ENCODE measurements at places on chromosomes 12 and 14.

- DNase-seq, result peak; percentile 24
Measured at GRCh38 chr12:1836854-1837421, 16.6 kb downstream of the LRTM2 start.

GRCh38 chr12:53074283-53074998 is 4.7 kb downstream of the SPRYD3 start:
- DNase-seq, result no peak

DNA sequence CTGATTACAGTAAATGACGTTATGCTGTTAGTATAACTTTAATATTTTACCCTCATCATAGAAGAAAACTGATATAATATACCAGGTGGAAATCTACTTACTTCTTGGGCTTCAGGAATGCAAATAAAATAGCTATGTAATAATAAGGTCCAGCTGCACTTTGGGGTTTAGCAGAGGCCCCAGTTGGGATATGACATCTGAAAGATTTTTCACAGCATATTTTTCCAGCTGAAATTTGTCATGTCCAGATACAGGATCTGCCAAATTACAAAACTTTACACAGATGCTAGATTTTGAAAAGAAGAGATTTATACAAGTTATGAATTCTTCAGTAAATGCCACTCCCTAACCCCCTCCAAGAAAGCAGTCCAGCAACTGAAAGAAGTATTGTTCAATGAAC is 29.2 kb upstream of the DCN start:
- DNase-seq, result no peak

GRCh38 chr12:102421802-102422583 is 58.4 kb downstream of the IGF1 start:
- DNase-seq, result no peak

DNA sequence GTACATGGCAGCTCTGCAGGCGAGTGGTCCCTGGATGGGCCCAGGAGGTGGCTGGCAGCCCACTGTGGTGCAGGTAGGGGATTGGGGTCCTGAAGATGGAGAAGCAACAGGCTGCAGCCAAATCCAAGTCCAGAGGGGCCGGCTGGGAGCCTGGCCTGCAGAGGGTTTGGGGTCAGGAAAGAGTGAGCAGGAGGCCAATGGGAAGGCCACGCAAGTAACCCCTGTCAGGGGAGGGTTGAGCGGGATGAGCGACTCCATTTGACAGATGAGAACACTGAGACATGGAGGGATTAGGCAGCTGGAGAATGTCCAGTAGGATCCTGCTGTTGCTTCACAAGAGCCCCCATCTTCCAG is 136.0 kb downstream of the BCL11B start:
- no peak for DNase-seq

DNA sequence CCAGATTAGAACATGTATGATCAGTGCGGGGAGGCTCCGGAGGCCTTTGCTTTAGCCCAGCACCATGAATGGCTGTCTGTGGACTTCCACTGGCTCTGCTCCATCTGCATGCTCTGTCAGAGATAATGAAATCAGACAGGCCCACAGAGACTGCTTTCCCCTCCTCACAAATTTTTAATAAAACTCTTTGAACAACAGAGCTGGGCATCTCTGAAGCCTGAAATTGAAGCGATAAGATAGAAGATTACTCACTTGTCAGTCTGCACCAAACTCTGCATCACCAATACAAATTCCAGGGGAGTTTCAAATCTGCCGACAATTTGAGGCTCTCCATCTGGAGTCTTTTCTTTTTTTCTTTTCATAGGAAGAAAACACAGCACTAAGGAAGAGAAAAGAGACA is 110.0 kb downstream of the DYRK2 start:
- no peak for DNase-seq

GRCh38 chr14:81986005-81986404 is 452.4 kb upstream of the SEL1L start:
- no peak for DNase-seq

DNA sequence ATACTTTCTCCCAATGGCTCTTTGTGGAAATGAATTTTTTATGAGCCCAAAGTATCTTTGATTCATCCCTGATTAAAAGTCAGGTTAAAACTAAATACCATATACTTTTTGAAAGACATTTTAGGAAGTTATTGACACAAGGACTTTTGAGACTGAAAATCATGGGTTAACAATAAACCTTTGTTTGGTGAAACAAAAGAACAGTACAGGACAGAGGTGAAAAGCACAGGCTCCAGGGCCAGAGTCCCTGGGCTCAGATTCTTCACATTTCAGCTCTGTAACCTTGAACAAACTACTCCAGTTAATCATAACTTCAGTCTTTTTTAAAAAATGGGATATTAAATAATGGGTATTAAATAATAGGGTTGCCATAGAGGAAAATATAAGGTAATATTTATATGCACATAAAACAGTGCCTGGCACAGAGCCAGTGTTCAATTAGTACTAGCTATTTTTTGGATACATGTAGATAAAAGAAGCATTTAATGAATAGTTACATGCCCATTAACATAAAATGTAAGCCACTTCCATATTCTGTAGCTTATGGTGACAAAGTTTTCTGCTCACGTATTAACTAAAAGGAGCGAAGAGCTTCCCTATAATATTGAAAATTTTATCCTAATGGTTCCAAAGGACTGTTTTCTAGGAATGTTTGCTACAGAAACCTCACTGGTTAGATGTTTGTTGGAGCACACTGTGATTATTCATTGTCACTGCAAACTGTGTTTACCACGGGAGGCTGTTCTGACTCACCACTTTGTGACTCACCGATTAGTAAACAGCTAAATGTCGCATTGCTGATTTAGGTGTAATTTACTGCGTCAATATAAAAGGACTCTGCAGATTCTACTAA is 255.4 kb downstream of the DAD1 start:
- peak; percentile 76 for DNase-seq

- no peak for DNase-seq
Measured at GRCh38 chr14:73069585-73069984, 11.3 kb downstream of the RBM25 start.

DNA sequence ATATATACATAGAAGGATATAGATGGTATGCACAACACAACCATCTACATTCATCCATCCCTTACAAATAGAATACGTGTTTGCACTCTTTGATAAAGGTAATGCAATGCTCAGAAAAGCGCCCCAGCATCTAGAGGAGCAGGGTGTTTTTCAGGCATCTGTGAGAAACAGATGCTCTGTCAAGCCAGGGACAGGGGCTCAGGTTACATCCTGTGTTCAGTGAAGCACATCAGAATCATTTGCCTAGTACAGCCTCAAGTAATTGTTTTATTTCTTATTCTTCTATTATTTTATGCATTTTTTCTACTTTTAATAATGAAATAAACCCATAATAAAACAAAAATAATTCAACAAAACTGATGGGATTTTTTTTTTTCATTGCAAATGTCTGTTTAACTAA is 50.5 kb upstream of the HIF1A start:
- peak; percentile 54 for DNase-seq

GRCh38 chr12:1581973-1582708 is 12.2 kb downstream of the FBXL14 start:
- DNase-seq, result no peak

- no peak for DNase-seq
Measured at GRCh38 chr14:21993837-21994236, 320.2 kb upstream of the OR4E1 start.

- DNase-seq, result peak; percentile 79
Measured at GRCh38 chr12:91811481-91812287, 334.0 kb downstream of the BTG1 start.

GRCh38 chr12:127249428-127249827 is 1017.5 kb upstream of the TMEM132C start:
- DNase-seq, result no peak

- DNase-seq, result no peak
Measured at GRCh38 chr14:71301611-71302010, 394.4 kb downstream of the PCNX1 start.

- no peak for DNase-seq
Measured at GRCh38 chr14:106845286-106846087, 1319.1 kb downstream of the TMEM121 start.

- no peak for DNase-seq
Measured at GRCh38 chr14:68566075-68566474, 226.8 kb downstream of the ZFP36L1 start.

- peak; percentile 67 for DNase-seq
Measured at GRCh38 chr14:30115756-30116155, 188.1 kb upstream of the PRKD1 start.

DNA sequence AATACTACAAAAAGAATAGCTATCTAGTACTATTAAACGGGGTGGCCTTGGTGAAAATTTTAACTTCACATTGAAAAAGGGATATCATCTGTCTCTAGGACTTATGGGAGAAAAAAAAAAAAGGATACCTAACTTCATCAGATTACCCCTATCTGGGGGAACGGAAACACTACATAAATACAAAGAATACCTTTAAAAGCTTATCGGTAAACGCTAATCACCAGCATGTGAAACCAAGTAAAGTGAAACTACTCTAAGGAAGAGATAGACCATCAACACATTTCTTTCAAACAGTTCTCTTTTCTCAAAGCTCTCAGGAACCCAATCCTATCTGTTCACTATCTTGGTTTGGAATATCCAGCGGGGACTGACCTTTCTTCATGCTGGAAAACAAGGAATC is 3.5 kb downstream of the KICS2 start:
- DNase-seq, result no peak

GRCh38 chr14:91315844-91316267 is 71.4 kb upstream of the GPR68 start:
- no peak for DNase-seq

DNA sequence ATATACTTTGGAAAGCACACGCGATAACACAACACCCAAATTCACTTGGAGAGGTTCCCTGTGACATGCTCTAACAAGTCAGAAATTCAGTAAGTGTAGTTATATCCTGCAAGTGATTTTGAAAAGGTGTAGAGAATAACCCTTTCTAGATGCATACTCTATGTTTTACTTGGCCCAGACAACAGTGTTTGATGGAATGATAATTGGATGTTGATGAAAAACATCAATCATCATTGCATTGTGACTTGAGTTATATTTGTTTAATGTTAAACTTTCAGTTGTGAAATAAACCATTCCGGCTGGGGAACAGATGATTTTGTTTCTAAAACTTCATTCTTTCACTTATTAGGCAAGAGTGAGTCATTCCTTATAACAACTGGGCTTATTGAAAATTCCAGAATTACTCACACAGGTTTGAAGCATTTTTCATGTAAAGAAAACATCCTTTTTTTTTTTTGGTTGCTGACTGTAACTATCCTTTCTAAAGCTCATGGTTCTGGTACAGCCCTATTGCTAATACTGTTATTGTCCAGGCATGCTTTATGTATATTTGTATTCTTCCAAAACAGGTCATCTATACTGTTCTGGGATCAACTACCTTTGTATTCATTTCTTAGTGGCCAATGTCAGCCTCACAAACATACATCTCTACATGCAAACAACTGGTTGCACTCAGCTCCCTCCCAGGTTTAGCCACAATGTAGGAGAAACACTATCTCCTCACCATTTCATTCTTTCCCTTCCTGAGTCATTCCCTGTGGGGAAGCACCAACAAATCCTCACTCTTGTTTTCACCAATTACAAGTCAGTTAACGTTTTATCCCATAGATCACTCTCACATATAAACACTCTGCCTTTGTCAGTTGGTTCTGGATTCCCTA is 121.2 kb upstream of the LRIG3 start:
- peak; percentile 93 for DNase-seq

- DNase-seq, result peak; percentile 29
Measured at GRCh38 chr12:119182701-119183493, 4.2 kb downstream of the HSPB8 start.

- DNase-seq, result peak; percentile 90
Measured at GRCh38 chr14:32224737-32225377, 21.8 kb upstream of the RNU6-8 start.

DNA sequence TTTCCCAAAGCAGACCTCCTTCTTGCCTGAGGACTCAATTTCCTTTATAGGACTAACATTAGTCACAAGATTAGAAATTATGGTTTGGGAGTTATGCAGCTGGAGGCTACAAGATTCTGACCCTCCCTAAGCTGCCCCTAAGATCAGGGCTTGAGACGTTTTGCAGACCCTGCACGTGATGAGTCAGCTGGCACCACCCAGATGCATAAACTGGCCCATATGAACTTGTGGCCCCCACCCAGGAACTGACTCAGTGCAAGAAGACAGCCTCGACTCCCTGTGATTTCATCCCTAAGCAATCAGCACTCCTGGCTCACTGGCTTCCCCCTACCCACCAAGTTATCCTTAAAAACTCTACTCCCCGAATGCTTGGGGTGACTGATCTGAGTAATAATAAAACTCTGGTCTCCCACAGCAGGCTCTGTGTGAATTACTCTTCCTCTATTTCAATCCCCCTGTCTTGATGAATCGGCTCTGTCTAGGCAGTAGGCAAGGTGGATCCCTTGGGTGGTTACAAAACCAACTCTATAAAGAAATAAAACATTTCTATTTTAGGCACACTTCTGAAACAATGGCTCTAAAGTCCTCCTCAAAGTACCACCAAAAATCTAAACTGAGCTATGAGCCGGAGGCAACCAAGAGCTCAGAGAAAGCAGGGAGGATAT is 233.4 kb downstream of the TMEM132D start:
- DNase-seq, result no peak

- peak; percentile 36 for DNase-seq
Measured at GRCh38 chr12:55659486-55660385, 23.0 kb downstream of the OR10P1 start.

DNA sequence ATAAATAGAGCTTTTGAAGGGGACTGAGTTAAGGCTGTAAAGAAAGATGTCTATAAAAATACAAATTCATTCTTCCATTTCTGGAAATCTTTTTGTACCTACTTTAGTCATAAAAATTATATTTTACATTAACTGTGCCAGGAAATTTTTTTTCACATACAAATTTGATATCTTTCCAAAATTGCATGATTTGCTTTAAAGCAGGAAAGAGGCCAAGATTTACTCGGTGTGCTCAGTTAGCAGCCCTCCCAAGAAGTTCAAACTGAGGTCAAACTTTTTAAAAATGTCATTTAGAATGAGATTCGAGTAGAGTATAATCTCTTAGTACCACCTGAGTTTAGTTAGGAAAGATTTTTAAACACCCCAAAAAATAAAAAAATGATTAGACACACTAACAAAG is 173.2 kb upstream of the GRIP1 start:
- peak; percentile 7 for DNase-seq

GRCh38 chr14:59959668-59960067 is 39.7 kb downstream of the LRRC9 start:
- no peak for DNase-seq

GRCh38 chr14:24335461-24336171 is 745 bp upstream of the ADCY4 start:
- no peak for DNase-seq

- no peak for DNase-seq
Measured at GRCh38 chr12:41993283-41993682, 151.4 kb downstream of the GXYLT1 start.

- no peak for DNase-seq
Measured at GRCh38 chr12:61369241-61369910, 890.8 kb upstream of the USP15 start.

GRCh38 chr12:63753743-63754142 is 26.0 kb upstream of the RXYLT1 start:
- DNase-seq, result peak; percentile 9

DNA sequence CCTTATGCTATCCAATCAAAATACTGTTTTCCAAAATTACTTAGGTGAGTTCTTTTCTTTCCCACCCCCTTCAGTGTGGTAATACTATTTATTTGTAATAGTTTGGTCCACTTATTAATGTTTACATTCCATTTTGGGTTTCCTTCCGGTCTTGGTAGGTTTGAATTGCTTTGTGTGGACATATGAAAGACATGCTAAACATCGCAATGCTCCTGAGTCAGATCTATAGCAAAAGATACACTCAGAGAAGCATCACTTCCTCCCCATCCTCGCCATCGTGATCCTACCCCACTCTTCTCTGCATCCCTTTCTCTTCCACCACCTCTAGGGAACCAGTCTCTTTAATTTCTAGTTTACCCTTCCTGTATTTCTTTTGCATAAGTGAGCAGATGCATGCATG is 30.0 kb downstream of the TUNAR start:
- DNase-seq, result no peak

GRCh38 chr14:26863736-26864135 is 265.9 kb upstream of the NOVA1 start:
- peak; percentile 27 for DNase-seq
